Activated T-cell treated with anti-CD3 and anti-CD28 coated beads, Interleukin-2, amount 50 U/mL, for 1 hour (primary cell): ENCODE measurements at places on chromosomes 6 and 20.

DNA sequence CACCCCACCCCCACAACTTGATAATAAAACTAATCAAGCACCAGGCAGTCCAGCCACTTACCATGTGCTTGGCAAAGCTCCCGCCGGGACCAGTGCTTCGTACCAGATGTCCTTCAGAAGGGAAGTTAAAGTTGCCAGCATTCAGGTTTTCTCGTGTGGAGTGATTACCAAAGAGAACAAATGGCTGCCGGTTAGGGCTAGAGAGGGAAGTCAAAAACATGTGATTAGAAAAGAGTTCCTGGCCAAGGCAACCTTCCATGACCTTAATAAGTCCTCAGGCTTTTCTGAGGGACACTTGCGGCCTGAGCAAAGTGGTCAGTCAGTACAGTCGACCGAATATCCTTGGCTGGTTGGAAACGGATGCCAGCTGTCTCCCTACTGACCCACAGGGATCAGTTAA, 67.0 kb downstream of the DNAAF9 start:
- DNase-seq: no peak

GRCh38 chr20:4844325-4844724, 122.6 kb downstream of the PRND start:
- DNase-seq: no peak

- no peak for DNase-seq
Measured at GRCh38 chr20:5364997-5365597, 48.3 kb upstream of the PROKR2 start.

DNA sequence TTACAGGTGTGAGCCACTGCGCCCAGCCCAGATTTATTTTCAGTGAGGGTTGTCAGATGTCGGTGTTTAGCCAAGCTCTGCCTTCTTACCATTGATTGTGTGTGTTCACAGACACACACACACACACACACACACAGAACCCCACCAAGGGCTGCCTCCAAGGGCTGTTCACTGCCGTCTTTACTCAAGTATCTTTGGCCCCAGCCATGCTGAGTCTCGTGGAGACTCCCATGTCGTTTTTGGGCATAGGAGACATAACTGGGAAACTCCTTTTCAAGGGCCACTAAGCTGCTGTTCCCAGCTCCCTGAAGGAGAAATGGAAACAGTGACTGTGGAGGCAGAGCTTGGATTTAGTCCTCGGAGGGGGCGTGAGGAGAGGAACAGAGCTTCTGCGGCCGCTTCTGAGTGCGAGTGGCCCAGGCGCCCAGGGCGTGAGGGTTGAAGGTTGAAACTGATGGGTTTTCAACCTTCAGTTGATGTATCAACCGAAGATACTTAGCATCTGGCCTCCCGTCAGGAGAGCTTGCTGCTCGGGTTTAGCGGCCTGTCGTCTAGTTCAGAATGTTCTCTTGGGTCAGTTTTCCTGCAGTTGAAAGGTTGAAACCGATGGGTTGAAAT, 243.6 kb downstream of the TTLL2 start:
- DNase-seq: no peak

DNA sequence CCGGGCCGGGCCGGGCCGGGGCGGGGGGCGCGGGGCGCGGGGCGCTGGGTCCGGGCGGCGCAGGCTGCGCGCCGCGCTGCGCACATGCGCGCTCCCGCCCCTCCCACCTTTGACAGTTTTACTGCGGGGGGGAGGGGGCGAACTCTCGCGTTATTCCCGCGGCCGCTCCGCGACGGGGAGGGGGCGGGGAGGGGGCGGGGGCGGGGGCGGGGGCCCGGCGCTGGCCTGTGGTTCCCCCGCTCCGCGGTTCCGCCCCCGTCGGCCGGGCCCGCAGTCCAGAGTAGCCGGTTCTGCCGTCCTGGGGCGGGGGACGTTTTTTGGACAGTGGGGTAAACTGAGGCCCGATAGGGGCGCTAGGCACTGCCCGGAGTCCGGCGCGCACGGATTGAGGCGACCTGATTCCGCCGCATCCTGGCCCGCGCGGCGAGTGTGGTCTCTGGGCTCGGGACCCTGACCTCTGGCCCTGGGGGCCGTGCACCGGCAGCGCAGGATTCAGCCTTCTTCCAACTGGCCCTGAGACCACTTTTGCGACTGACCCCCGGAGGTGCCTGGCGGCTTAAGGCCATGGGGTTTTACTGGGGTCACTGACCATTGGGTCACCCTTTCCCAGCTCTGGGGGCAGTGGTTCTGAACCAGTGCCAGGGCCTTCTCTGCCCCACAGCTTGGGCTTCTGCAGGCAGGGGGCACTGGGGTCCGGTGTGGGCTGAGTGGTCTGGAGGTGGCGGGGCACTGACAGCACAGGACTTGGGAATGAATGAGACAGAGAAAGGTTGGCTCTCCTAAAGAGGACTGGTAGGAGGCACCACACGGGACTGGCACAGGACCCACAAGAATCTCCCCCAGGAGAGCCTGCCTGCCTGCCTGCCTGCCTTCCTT, at the start of gene ZNF512B:
TSS of gene ZNF512B (minus strand) at position 93 of the 876 bp plus-strand sequence. CDS start 1,980 bp downstream, outside the sequence.
- peak; percentile 71 for DNase-seq
